ENCODE measurements at places on chromosomes 3 and 15.

DNA sequence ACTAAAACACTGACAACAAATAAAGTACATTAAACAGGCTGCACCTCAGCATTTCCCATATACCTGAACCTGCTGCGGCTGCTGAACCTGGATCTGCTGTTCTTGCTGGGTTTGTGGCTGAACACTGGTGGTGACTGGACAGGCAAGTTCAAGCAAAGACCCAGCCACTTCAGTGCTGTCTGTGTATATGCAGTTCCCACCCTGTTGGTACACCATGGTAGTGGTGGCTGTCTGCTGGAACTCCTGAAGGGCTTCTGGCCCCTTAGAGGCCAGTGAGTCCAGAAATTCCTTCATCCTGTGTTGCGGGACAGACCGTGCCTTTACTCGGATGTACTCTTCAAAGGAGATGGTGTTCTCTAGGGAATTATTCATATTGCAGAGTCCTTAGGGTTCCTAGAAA, 17.2 kb downstream of the QRICH1 start:
- no peak for DNase-seq

DNA sequence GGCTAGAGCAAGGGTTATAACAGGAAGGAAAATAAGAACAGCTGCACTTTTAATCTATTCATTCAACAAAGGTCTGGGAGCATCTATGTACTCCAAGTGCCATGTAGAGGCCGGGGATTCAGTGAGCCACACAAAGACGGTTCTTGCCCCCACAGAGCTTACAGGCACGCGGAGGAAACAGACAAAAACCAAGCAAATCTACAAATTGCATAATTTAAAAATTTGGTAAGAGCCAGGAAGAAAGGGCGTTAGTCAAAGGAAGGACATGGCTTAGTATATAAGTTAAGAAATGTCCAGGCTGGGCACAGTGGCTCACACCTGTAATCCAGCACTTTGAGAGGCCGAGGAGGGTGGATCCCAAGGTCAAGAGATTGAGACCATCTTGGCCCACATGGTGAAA, 10.4 kb upstream of the GREM1 start:
- no peak for DNase-seq

DNA sequence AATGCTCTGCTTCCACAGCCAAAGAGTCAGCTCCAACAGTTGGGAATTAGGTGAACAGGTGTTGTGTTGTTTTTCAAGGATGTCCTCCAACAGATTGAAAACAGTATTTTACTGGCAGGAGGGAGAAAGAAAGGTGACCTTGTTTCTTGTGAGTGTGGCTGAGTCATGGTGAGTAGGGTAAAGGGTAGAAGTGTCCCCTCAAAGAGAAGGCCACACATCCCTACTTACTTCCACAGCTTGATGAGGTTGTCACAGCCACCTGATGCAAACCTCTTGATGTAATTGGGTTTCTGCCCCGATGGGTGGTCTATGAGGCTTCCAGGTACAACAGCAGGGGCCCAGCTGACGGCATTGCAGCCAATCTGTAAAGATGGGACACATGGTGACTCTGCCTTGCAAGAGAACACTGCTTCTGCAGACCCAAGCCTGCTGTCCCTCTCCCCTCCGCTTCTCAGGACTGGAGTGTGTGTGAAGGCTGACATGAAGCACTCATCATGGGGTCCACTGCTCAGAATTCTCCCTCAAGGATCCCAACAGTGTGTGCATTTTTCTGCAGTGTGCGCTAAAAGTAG, 12.7 kb upstream of the GHRL start:
- DNase-seq, result no peak

DNA sequence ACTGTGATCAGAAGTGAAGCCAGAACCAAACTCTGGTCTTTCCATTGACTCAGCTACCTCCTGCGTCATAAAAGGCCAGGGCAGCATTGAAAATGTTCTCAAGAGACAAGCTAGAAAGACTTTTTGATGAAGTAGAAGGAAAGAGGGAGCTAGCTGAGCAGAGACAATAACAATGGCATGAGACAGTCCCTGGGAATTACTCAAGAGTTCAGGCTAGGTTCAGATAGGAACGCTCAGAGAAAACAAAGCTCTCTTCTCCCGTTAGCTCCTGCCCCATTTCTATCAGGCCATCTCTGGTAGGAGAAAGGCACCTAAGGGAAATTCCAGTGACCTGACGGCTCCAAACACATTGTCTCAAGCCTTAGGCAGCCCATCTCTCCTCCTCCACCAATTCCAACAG, 7.0 kb upstream of the OXTR start:
- no peak for DNase-seq

- no peak for DNase-seq
Measured at GRCh38 chr3:10762611-10763247, 53.3 kb upstream of the SLC6A11 start.

GRCh38 chr15:73873889-73874511, 636 bp downstream of the TBC1D21 start:
- DNase-seq, result peak; percentile 56

- no peak for DNase-seq
Measured at GRCh38 chr3:27827041-27827440, 104.9 kb upstream of the EOMES start.

GRCh38 chr3:122365073-122365472, 18.0 kb downstream of the MIX23 start:
- no peak for DNase-seq

DNA sequence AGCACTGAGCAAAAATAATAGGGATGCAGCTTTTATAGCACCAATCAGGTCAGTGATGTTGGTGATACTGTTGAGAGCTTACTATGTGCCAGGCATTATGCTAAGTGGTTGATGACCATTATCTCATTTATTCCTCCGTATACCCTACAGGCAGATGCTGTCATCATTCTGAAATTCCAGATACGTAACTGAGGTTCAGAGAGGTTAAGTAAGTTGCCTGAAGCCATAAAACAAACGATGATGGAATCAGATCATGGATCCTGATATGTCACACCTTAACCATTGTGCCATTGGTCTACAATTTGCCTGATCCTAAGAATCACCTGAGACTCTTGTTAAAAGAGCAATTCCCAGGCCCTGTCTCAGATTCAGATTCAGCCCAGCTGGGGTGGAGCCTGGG, 49.5 kb downstream of the ST6GAL1 start:
- DNase-seq, result no peak

DNA sequence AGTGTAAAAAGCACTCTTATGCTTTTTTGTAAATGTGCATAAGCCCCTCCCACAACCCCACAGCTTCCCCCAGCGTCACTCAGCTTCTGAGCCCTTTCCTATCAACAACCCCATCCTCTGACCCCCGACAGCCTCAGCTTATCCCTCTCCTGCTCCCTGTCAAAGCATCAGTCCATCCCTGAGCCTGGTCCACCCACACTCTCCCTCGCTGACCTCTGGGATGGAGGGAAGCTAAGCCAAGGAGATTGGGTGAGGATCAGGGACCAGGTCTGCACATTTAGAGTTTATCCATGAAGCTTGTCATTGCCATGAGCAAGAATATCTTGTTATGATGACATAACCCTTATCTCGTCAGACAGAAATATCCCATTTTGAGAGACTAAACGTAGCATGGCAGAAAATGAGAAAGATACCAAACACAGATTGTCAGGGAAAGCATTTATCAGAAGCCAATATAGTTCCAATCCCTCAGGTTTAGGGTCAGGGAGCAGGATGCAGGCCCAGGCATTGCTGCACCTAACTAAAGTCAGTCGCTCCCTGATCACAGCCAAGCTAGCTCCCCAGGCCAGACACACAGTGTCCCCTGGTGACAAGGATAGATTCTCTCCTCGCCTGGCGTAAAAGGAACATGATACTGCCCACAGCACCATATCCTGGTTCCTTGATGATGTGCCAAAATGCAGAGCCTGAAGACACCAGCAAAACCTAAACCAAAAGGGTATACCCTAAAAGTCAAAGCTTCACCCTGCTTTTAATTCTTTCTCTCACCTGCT, 66.9 kb downstream of the DCLK3 start:
- no peak for DNase-seq

DNA sequence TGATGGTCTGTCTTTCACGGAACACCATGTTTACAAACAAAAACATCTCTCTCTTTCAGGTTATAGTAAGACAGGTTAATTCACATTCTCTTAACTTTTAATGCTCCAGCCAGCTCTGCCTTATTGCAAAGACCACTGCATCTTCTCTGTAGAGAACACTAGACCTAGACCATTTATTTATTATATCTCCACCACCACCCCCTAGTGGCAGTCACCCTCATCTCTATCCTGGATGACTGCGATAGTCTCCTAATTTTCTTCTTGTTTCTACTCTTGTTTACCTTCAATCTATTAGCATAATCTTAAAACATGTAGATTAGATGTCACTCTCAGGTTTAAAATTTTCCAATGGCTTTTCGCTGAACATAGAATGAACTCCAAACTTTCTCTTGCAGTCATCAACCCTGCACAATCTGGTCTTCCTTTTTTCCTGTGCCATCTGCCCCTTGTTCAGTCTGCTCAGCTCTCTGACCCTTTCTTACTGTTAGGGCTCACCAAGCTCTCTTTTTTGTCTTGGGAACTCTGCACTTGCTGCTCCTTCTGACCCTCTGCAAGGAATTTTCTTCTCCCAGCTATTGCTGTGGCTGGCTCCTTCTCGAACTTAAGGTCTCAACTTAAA, 155.6 kb downstream of the SQOR start:
- peak; percentile 31 for DNase-seq

GRCh38 chr15:44315126-44315525, 26.6 kb downstream of the GOLM2 start:
- DNase-seq, result no peak

DNA sequence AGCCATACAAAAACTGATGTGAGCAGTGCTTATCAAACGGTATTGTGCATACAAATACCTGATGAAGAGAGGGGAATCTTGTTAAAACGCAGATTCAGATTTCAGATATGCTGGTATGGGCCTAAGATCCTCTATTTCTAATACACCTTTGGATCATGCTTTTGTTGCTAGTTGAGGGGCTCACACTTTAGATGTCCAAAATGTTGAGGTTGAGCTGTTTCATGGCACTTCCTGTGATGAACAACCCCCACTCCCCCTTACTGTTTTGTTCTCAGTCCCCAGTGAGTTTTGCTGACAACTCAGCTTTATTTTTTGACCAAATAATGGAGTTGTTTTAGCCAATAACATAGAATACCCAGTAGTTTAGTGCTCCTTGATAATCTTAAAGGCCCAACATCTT, 53.2 kb downstream of the ROBO2 start:
- no peak for DNase-seq

DNA sequence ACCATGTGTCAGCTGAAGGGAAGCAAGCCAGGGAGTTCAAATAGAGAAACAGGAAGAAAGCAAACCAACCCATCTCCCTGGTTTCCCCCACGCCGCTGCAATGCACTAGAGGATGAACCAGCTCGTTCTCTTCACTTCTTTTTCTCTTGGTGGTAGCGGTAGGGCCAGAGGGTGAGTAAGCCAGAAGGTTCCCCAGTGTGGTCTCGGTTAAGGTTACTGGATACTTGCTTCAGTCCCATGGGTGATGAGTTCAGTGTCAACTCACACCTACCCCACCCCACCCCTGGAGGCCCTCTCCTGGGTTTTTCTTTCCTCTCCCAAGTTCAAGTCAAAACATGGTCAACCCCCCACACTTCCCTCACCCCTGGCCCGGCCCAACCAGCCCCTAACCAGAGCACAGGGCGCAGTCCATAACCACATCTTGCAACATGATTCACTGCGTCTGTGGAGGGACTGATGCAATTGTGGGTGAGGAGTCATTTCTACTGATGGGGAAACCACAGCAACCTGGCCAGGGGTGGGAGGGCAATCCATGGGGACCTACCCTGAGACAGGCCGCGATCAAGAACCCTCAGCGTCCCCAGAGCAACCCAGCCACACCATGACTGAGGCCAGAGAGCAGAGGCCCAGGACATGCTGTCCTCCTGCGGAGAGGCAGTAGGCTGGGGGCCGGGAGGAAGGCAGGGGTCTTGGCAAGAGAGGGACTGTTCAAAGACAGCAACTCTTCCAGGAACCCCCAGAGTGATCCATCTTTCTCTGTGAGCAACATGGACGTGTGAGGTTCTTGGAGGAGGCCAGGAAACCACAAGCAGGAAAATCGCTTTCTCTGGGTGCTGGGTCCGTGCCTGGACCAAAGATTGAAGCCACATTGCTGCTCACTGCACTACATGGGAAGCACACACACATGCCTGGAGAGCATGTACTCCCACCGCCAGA, 276.6 kb downstream of the UACA start:
- DNase-seq, result peak; percentile 40

DNA sequence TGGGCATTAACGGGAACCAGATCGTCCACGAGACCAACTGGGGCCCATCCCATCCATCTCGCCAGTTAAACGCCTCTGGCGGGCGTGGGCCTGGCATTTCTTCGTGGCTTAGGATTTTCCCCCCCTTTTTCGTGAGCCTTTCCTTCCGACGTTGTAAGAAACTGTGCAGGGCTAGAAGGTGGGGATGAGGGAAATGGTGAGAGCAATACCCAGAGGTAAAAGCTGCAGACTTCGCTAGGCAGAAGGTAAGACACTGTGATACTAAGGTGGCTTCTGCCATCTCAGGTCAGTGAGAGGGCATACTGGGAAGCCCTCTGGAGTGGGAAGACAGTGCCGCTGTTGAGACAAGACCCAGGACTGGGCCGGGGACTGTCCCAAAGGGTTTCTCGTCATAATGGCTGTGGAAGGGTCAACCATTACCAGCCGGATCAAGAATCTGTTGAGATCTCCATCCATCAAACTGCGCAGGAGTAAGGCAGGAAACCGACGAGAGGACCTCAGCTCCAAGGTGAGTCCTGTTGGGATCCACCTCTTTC, 666 bp downstream of the MAPKBP1 start:
- DNase-seq, result peak; percentile 25

GRCh38 chr3:18398448-18398847, 26.7 kb downstream of the SATB1 start:
- no peak for DNase-seq

DNA sequence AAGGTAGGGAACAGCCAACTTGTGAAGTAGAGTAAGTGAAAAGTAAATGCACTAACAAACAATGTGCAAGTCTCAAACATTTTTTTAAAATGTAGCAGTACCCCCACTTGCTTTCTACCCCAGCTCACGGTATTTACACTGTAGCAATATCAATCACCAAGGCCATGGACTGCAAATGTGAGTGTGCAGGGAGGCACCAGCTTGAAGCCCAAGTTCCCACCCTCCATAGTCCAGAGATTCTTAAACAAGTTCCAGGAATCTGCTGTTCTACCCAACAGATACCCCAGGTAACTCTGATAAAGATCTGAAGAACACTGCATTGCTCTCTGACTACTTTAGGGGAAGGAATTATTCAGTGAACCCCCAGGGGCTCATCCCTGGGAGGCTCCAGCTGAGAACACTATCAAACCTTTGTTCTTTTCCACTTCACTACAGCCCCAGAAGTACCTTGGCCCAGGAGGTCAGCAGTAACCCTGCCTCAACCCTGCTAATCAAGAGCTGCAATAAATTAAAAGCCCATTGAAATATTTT, 86.1 kb downstream of the FOXP1 start:
- DNase-seq, result no peak

GRCh38 chr15:25643120-25643519, 204.3 kb upstream of the UBE3A start:
- no peak for DNase-seq

- no peak for DNase-seq
Measured at GRCh38 chr3:14703128-14703750, 28.3 kb downstream of the C3orf20 start.

GRCh38 chr3:169387751-169388696, 275.5 kb downstream of the MECOM start:
- no peak for DNase-seq

Data from activated naive CD4-positive, alpha-beta T cell treated with anti-CD3 and anti-CD28 coated beads, Interleukin-2, amount 10 ng/mL, durations not matched to agents 7 days and 5 days (primary cell).